ENCODE measurements at places on chromosomes 2 and 18.
A peak's percentile ranks its signal among the peaks of the same experiment; 100 is the strongest.

- no peak for DNase-seq
Observed at GRCh38 chr18:12819322-12819721, 64.7 kb downstream of the PTPN2 start.

DNA sequence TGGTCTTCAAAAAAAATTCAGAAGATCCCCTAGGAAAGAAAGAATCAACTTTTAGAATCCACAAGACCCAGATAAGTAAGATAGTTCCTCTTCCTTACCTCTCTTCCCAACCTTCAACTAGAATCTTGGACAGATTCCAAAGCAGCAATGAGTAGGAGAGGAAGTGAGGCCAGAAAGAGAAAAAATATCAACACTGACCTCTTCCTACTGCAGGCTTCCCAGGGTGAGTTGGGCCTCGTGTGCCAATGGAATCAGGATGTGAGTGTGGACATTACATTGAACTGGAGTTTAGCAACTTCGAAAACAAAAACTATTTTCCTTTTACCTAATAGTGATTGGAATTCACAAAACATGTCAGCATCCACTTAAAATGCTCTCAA lies 102.5 kb upstream of the PIEZO2 start:
- peak; percentile 84 for DNase-seq

DNA sequence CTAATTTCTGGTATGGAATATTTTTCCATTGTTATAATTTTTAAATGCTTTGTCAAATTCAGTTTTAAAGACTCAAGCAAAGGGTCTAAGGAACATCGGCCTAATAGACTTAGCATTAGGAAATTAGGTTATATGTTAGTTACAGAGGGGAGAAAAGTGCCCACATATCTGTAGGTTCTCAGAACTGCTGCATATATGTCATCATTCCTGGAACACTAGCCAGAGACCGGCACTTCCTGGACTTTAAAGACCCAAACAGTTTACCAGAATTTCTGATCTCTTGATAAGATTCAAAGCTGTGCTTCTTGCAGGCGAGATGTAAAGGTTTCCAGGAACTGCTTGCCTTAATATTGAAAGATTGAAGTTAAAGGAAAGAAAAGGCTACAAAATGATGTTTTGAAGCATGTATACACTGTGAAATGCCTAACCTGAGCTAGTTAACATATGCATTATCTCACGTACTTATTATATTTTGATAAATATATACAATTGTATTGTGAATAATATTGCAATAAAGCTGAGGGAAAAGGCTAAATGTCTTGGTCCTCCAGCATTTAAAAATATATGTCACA lies 993.6 kb downstream of the LRP1B start:
- no peak for DNase-seq

DNA sequence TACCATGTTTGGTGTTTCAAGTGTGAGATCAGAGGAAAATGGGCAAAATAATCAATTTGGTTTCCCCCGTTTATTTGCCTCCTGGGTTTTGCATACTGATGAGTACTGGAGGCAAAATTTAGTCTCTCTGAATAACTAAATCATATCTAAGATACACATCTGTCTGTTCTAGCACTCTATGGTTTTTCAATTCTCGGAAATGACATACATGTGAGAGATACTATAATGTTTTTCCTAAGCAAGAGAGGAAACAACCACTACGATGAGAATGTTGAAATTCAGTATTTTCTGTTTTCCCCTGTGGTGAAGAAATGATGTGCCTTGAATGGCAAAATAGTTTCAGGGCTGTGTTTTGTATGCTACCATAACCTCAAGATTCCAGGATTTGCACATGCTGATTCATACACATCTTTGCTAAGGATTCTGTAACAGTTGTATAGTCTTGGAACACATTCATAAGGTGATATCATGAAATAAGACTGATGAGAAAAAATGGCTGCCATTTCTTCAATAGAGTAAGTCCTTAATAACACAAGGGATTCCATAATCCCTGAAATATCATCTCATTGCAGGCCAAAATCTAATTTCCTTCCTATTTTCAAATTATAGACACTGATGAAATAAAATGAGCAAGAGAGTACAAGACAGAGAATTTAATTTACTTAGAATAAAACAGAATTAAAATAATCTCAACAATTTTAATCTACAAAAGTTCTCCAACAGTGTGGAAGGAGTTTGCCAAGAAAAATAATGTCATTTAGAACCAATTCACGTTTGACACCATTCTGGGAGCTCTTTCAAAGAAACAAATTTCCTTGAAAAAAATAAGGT lies 316.6 kb downstream of the FIGN start:
- no peak for DNase-seq

GRCh38 chr2:166361351-166362153 lies 14.2 kb downstream of the SCN9A start:
- peak; percentile 20 for DNase-seq

- DNase-seq = no peak
Observed at GRCh38 chr2:68746408-68746807, 11.8 kb downstream of the ARHGAP25 start.

GRCh38 chr18:62672600-62672999 lies 42.7 kb upstream of the PHLPP1 start:
- no peak for DNase-seq

GRCh38 chr18:44080054-44080453 lies 600.6 kb upstream of the SETBP1 start:
- DNase-seq = no peak

DNA sequence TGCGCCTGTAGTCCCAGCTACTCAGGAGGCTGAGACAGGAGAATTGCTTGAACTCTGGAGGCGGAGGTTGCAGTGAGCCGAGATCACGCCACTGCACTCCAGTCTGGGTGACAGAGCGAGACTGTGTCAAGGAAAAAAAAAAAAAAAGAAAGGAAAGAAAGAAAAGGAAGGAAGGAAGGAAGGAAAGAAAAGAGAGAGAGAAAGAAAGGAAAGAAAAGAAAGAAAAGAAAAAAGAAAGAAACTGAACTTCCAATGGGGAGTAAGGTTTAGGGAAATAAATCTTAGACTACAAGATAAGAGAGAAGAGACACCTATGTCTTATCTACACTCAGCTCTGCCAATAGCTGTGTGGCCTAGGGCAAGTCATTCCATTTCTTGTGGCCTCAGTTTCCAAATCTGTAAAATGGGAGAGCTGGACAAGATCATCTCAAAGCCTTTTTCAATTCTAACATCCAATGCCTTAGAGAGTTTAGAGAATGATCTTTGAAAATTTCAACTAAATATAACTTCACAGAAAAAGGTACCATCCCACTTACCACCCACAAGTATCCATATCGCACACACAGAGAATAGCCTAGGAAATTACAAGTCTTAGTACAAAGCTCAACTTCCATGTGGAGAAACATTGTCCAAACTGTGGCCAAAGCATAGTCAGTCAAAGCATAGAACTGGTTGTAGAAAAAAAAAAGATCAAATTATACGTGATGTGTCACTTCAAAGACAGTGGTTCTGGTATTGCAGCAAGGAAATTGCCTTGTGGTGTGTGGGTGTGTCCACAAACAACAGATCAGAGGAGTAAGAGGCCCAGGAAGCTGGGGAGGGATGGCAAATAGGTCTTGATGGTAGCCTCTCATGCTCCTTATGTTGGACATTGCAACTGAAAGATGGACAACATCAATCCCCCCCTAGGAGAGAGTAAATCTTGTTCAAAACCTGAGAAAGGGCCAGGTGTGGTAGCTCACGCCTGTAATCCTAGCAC lies 42.4 kb downstream of the SLC14A2 start:
- peak; percentile 77 for DNase-seq

- DNase-seq = no peak
Observed at GRCh38 chr2:66555091-66555490, 120.2 kb downstream of the MEIS1 start.

DNA sequence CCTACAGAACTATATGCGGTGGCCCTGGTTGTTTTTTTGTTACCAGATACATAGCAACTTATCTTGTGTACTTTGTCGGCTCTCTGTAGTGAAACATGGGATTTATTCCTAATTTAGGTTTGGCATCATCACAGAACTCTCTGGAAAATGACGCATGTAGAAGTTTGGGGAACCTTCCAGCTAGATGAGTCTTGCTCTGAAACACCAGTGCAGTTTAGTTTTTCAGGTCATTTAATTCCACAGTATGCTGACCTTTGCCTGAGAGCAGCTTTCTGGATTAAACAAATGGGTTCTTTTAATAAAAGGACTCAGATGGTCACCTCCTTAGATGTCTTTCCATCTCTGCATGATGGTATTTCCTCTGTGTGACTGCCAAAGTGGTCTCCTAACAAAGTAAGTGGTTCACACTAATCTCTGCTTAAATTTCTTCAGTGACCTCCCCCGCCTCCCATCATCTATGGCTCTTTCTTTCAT lies 39.9 kb downstream of the MYO3B start:
- DNase-seq = no peak

- DNase-seq = peak; percentile 69
Observed at GRCh38 chr2:168119515-168120141, 127.8 kb downstream of the STK39 start.

- no peak for DNase-seq
Observed at GRCh38 chr18:48671561-48671945, 132.7 kb downstream of the CTIF start.

GRCh38 chr2:211494536-211494935 lies 938.1 kb downstream of the CPS1 start:
- DNase-seq = no peak

GRCh38 chr2:196565982-196566381 lies 73.5 kb upstream of the CCDC150 start:
- DNase-seq = no peak

GRCh38 chr2:152127628-152128027 lies 28.8 kb upstream of the CACNB4 start:
- no peak for DNase-seq

DNA sequence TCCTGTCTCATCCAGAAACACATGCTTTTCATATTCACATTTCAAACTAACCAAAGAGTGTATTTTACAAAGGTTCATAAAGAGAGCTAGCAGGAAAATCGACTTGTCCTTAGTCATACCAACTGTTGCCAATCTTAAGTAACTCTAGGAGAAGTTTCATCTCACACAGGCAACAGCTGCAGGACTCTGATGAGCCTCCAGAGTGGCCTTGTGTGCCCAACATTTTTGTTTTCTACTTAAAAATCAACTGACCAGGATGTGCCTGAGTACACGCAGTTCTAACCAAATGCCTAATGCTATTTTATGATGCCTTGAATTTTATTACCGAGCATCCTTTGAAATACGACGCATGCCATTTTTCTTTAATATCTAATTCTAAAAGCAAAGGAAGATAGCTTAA lies 595.9 kb upstream of the LRRTM4 start:
- no peak for DNase-seq

- no peak for DNase-seq
Observed at GRCh38 chr18:39500306-39500705, 1934.7 kb upstream of the CELF4 start.

DNA sequence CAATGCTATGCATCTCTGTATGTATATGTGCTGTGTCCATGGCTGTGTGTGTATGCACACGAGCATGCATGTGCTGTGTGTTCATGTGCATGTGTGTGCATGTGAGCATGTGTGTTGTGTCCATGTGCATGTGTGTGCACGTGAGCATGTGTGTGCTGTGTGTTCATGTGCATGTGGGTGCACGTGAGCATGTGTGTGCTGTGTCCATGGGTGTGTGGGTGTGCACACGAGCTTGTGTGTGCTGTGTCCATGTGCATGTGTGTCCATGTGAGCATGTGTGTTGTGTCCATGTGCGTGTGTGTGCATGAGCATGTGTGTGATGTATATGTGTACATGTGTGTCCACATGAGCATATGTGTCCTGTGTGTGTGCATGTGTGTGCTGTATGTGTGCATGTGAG lies 414.4 kb upstream of the SALL3 start:
- no peak for DNase-seq

DNA sequence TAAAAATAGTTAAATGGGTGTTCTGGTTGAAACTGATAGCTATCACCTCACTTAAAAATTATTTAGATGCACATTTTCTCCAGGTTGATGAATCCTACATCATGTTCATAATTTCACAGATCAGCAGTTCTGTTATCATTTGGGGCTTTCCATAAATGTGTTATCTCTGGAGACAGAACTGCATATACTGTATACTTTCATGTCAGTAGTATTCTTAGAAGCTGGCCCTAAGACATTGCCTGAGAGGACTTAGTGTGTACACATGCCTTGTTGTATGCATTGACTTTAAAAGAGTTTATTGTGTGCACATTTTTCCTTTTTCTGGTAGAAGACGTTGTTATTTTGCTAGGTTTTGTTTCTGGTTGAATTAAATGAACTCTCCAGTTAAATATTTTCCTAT lies 41.0 kb downstream of the PIK3C3 start:
- DNase-seq = no peak

DNA sequence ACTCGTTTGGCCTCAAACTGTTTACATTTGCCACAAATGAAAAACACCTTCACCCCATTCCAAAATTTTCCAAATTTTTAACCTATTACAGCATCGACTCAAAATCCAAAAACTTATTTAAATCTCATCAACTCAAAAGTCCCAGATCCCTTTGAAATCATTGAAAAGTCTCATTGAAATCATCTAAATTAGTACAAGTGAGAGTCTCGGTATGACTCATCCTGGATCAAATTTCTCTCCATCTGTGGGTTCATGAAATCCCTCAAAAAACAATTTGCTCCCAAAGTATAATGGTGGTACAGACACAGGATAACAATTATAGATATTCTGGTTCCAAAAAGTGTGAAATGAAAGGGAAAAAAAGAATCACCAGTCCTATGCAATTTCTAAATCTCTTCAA lies 65.1 kb downstream of the LRP1B start:
- DNase-seq = no peak

DNA sequence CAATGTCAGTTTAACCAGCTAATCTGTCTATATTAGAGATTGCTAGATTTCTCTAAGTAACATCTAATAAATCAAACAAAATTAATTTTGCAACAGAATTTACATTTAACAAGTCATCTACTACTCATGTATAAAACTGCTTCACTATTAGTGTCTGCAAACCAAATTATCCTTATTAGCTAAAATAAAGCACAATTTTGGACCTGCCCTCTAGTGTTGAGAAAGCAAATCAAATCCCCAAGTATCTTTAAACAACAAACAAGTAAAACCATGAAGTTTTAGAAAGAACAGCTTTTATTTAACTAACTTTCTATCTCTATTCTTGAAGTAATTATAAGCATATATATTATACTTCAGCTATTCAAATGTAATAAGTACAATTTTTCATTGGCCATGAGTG lies 113.1 kb upstream of the SP3 start:
- DNase-seq = peak; percentile 44

GRCh38 chr2:55049043-55049820 lies 1.0 kb downstream of the RTN4 start:
- peak; percentile 94 for DNase-seq

DNA sequence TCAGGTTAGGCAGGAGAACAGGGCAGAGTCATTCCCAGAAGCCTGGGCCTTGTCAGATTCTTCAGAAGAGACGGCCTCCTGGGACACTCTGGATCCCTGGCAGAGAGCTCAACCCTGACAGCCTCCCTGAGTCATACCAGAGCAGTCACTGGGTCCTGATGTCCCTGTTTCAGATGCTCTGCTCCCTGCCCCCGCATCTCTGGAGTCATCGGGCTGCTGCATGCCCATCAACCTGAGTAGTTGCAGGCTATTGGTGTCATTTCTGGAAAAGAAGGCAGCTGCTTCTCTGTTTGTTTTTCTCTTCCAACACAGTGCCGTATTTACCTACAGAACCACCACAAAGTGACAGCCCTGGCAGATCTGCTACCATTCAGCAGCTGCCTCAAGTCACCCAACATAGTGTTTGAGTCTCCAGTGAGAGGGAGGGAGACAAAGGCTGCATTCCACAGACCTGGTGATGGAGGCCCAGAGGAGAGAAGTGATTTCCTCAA lies 145.1 kb downstream of the B3GNT2 start:
- DNase-seq = no peak

All from suppressor macrophage (primary cell).